ENCODE measurements at places on chromosomes 13 and 19. TPM values are rescaled to one million over a fixed set of nuclear protein-coding genes. Genes with fewer than 3 reads are reported as not detected.

GRCh38 chr13:27375686-27376326 is 48.6 kb upstream of the GTF3A start:
- DNase-seq: peak; percentile 37

- no peak for DNase-seq
Measured at GRCh38 chr13:98222816-98223215, 45.7 kb upstream of the RNF113B start.

DNA sequence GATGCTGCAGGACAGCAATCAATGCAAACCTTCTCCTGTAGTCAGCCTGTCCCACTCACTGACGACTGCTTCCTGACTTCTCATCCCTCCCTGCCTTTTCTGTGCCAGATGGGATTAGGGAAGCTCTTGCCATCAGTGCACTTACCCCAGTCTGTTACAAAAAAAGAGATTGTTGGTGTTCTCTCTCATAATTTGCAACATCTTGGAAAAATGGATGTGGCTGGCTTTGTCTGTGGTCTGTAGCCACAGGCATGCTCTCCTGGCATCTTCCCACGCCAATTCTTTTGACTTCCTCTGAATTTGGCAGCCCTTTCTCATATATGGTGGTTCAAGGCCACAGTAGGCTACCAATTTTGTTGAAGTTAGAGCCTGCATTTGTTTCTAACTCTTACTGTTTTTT is 11.6 kb upstream of the HTR2A start:
- DNase-seq: no peak

DNA sequence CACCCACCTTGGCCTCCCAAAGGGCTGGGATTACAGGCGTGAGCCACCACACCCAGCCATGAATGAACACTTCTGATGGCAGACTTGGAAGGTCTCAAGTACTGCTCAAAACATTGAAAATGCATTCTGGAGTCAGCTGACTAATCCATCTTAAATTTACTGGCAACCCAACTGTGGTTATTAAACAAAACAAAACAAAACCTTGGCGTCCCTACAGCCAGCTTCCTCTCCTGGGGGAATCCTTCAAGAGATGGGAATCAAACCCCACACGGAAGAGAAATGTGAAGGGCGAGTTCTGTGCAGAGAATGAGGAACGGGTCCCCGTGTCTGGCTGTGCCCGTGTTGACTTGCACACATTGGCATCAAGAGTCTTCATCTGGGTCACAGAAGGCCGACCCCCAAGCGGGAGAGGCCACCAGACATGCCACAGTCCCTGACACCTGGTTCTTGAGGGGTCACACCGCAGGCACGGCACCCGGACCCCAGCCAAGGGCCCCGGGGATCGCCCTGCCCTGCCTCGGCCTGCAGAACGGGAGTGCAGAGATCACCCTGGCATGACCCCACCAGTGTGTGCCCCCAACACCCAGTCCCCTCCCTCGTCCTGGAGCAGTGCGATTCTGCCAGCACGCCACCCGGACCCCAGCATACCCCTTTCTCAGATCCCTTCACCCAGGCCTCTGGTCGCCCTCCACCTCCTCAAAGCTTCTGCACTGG is 3.2 kb downstream of the MAP2K2 start:
- DNase-seq: no peak

The LRRC8E gene
- total RNA-seq: 0.24 TPM

The PLIN5 gene
- not detected for total RNA-seq

- DNase-seq: no peak
Measured at GRCh38 chr13:106996867-106997618, 429.1 kb upstream of the ARGLU1 start.

DNA sequence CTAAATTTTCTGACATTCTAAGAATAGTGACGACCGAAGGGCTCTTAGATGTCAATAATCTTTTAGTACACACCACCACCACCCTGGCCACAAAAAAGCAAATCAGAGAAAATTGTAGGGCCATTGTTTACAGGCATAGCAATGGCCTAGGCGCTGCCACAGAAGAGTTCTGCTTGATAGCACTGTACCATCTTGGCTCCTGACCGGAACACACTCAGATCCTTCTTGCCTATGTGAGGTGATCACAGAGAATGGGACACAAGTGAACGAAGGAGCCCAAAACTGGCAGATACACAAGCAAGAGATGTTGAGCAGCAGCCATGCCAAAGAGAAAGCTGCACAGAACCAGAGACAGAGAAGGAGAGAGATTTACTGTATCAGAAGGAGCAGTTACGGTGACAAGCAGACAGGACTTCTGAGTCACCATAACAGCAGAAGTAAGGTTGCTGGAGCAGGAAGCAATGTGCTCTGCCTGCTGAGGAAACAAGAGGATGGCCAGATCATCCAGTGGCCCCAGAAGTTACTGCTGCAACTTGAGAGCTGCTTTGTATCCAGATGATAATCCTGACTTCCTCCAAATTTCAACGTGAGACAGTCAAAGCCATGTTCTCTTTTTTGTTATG is 105.2 kb downstream of the SLITRK6 start:
- no peak for DNase-seq

GRCh38 chr13:97921176-97921816 is 32.2 kb upstream of the IPO5 start:
- DNase-seq: no peak
